ENCODE measurements at places on chromosomes 5 and 9.

DNA sequence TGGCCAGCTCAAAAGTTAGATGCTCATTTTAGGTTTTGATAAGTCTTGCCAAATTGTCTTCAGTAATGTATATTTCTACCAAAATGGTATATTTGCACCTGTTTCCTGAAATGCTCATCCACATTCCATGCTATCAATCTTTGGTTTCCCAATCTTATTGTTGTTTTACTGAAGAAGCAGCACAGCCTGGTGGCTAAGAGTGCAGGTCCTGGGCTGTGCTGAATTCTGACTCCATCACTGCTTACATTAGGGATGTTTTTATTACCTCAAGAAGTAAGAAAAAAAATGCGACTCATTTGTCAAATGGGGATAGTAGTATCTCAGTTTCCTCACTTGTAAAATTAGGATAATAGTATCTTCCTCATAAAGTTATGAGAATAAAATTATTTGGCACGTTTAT is 13.6 kb upstream of the S100Z start:
- DNase-seq, result no peak

DNA sequence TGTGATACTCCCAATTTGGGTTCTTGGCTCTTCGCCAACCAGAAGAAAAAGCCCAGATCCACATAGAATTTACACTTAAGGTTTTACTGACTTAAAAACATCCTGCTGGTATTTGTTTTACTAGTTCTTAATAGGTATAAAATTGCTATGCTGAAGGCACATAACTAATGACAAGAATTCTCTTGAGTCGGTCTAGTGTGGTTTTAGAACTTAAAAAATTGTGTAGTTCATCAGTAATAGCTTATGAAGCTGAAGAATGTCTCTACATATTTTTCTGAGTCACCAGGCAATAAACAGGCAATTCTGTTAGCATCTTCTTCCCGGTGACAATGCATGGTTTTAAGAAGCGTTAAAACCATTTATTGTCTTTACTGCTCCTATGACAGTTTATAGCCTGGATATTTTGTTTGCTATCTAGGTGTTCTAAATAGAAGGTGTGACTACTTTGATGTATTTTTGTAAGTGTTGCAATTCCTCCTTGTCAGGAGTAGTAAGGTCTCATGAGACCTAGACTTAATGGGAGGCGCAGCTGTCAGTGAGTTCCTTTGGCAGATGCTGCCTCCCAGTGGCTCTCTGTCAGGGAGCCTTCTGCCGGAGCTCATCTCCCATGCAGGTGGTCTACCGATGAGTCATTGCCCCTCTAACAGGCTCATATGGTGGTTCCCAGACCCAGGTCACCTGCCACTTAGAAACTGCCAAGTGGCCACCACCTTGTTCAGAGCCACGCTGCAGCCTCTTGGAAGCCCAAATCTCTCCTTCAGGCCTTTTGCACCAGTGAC is 173.8 kb downstream of the MAST4 start:
- no peak for DNase-seq

DNA sequence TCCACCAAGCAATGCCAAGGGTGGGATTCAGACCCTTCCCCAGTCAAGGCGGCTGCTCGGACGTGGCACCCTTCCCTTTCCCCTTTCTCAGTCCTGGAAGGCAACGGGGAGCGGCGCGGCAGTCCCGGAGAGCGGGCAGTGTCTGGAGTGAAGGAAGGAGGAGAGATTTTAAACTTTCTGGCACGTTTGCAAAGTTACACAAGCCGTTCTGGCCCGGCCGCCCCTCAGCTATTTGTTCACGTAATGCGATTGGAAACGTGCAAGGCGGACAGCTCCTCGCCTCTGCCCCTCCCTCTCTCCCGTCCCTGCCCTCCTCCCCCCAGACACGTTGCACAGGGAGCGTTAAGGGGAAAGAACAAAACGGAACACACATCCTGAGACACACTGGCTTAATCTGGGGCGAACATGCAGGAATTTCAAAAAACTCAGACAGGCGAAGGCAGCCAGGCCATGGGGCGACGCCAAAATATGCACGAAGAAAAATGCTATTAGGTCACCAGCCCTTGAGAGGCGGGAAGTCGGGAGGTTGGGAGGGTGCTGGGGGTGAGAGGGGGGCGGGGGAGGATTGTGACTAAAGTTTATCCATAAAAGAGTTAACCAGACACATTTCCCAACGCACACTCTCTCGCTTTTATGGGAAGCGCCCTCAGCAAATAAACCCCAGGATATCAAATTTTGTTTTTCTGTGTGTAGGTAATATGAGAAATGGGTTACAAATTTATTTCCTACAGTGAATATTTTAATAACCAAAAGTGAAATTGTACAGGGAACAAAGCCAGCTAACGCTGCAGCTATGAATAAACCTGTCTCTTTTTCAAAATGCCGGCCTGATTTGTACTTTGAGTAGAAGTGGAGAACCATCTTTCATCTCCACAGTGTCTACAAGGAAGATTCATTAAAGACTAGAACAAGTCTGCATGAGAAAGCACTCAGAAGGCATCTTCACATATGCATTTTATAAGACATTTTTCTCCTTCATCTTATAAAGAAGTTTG is at the start of gene LOX:
TSS of gene LOX (minus strand) at position 144 of the 995 bp plus-strand sequence. CDS start 274 bp downstream, outside the sequence.
- peak; percentile 89 for DNase-seq

DNA sequence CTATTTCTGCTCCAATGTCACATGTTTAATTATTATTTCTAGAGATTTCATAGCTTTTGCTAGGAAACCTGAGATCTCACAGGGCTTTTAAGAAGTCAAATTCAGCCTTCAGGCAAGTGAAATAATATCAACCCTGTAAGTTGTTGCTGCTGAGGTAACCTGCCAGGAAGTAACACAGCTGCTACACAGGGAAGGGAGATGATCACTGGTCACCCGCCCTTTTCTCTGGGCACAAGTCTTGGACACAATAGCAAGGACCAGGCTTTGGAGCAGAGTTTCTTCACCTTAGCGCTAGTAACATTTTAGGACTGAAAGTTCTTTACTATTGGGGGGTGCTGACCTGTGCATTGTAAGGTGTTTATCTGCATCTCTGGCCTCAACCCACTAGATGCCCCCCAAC is 50.1 kb downstream of the PTTG1 start:
- no peak for DNase-seq

GRCh38 chr9:117116084-117116483 is 298.8 kb downstream of the ASTN2 start:
- DNase-seq, result no peak

DNA sequence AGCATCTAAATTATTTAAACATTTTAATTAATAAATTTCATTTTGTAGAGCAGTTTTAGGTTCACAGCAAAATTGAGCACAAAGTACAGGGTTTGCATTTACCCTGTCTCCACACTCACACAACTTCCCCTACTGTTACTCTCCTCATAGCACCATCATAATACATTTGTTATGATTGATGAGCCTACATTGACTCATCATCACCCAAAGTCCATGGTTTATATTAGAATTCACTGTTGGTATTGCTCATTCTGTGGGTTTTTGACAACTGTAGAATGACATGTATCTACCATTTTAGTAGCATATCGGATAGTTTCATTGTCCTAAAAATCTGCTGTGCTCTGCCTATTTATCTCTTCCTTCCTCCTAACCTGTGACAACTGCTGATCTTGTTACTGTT is 411.1 kb upstream of the MPDZ start:
- DNase-seq, result no peak

DNA sequence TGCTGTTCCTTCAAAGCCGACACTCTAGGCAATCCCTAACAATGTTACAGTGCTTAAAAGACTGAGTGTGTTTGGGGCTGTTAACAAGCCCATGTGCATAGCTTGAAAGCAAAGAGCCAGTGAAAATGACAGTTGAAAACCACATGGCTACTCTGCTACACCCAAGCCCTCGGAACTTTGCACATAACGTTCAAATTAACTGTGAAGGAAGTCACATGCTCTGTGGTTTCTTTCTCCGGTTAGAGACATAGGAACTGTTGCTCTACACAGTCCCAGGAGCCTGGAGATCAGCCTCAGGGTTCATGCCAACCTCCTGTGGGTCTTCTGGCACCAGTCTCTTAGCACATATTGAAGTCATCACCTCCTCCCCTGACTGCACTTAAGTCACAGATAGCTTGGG is 51.1 kb downstream of the C9orf152 start:
- peak; percentile 83 for DNase-seq

DNA sequence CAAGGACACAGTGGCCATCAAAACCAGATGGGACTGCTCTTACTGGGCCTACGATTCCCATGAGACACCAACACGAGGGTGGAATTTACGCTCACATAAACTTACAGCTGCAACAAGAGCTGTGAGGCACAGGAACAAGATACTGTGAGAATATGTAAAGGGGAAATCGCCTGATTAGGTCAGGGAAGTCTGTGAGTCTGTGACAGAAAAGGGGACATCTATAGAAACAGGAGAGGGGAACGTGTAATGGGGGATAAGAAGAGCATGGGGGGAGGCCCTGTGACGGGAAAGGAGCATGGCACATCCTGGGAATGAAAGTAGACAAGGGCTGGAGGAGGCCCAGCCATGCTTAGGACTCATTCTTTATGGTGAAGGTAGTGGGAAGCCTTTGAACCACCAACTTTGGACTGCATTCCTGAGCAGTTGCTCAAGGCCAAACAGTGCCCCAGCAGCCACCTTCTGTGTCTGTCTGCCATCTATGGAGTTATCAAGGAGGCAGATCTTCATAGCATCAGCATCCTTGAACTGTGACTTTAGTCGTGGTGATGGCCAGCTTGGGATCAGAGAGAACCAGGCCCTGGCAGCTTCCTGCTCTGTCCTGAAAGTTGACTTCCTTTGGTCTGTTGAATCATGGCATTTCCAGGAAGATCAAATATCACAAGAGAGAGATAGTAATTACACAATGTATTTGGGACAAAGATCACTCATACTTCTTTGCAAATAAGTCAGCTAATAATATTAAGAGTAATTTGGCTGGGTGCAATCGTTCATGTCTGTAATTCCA is 87.9 kb upstream of the FAM169A start:
- DNase-seq, result peak; percentile 16

GRCh38 chr5:115050866-115051265 is 118.8 kb downstream of the TRIM36 start:
- DNase-seq, result no peak

DNA sequence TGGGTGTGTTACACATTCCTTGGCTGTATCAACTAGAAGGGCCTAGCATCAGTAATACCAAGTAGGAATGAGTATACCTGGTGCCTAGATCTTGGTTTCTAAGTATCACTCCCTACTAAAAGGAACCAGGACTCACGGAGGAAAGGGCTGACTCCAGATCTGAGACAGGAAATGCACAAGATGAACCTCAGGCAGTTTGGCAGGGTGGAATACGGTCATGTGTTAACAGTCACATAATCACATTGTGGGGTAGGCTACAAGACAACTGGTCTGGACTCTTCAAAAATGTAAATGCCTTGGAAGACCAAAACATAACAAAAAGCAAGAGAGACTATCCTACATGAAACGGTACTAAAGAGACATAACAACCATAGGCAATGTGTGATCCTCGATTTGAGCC is 158.8 kb downstream of the CRB2 start:
- DNase-seq, result no peak

GRCh38 chr9:7862170-7862569 is 62.6 kb upstream of the DMAC1 start:
- no peak for DNase-seq

GRCh38 chr5:9519537-9519936 is 26.3 kb downstream of the SEMA5A start:
- peak; percentile 45 for DNase-seq

GRCh38 chr9:2015581-2016407 is 647 bp downstream of the SMARCA2 start:
- peak; percentile 8 for DNase-seq

GRCh38 chr9:74951725-74952151 is 974 bp downstream of the C9orf40 start:
- no peak for DNase-seq

DNA sequence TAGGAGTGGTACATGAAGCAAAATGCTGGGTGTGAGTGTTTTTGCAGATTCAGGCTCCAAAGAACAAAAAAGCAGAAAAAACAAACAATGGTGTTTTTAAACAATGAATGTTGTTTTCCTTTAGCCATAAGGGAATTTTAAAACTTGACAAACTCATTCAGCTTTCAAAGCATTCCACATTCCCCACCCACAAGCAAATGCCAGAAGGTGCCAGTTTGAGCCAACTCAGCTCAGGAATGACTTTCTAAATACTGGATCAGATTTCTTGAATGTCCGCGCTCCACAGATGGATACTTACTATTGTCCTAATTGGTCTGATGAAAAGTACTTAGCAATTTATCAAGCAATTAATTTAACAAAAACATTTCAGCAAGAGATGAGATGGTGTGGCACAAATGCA is 12.9 kb upstream of the MOB3B start:
- no peak for DNase-seq

DNA sequence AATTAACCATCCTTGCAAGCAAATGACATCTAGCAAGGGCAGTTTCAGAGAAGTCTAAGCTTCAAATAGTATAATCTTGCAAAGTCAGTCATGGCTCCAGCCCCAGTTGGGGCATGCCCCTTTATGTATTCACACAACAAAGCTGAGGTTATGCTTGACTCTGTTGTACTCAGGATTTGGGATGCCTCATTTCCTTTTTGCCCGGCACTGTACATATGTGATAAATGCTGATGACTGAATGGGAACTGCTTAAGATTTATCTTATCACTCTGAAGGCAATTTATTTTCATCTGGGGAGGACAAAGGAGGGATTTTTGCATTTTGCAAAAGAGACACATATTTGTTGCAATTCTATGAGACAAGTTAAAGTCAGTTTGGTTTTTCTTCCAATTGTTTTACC is 219.2 kb downstream of the TRPM3 start:
- no peak for DNase-seq

- DNase-seq, result peak; percentile 6
Observed at GRCh38 chr5:144812763-144813162, 642.1 kb downstream of the KCTD16 start.

DNA sequence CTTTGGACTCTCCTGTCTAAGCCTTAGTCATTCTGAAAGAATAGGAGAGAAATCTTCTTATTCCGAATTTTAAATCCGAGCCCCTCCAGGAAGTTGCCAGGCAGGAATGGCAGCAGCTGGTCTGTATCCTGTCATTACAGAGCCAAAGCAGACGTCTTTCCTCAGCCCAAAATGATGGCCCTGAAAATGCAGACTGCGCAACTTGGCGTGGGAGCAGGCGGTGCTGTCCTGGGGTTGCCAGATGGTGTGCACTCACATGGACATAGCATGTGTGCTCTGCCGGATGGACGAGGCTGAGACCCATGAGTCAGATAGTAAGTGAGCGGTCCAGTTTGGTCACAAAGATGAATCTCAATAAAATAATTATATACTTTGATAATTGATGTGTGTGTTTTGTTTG is 410.4 kb downstream of the KCTD16 start:
- no peak for DNase-seq

GRCh38 chr5:176492431-176492830 is 44.2 kb downstream of the FAF2 start:
- DNase-seq, result no peak

DNA sequence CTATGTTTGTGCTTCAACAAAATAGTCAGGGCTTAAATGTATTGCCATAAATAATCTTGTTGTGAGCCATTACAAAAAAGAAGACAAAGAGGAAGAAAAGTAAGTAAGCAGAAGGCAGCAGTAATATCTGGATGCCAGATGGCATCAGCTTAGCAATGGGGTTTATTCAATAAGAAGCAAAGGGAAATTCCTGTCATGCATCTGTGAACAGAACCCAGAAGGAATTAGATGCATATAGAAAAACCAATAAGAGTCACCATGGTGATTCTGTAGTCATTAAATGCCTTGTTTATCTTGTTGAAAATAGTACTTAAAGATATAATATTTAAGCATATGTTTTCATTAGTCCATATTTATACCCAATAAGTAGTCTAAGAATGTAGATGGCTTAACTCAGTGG is 216.0 kb downstream of the ADAMTSL1 start:
- no peak for DNase-seq

- DNase-seq, result no peak
Observed at GRCh38 chr9:118023644-118024043, 319.4 kb downstream of the TLR4 start.

All from H4 (cell line).